Urothelium cell line (cell line): ENCODE measurements at places on chromosomes 2 and 18.

- DNase-seq, result no peak
Observed at GRCh38 chr2:83602753-83603152, 856.3 kb downstream of the SUCLG1 start.

GRCh38 chr2:173972636-173973035 is 7.5 kb upstream of the SP3 start:
- DNase-seq, result peak; percentile 64

GRCh38 chr2:230798769-230799399 is 65.9 kb upstream of the ITM2C start:
- DNase-seq, result peak; percentile 37

- no peak for DNase-seq
Observed at GRCh38 chr2:164810843-164811242, 30.8 kb downstream of the COBLL1 start.

GRCh38 chr2:240995041-240996021 is 3.1 kb upstream of the SNED1 start:
- DNase-seq, result no peak

- DNase-seq, result peak; percentile 84
Observed at GRCh38 chr2:28274911-28275685, 117.6 kb upstream of the FOSL2 start.

DNA sequence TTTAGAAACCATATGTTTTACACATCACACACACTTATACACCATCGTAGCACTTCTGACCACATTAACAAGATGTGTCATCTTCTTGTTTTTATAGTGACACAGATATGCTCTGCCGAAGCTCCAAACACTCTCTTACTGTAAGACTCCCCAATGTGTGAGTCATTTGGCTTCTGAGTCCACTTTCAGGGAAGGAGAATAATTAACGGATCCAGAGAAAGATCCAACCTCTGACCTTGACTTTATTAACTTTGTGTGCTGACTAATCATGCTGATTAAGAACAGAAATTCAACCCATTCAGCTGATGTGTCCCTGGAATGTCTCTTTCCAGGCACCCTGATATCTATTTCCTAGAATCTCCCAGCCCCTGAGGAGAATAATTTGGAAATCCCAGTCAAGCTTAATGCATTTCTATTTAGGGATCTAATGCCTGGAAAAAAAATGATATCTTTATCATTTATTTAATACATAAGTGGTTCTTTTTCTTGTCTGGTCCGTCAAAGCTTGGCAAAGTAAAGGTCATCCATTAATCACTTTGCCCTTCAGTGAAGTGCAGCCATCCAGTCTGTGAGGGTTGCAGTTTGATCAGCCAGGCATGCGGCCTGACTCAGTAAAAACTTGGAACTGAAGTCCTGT is 615.8 kb upstream of the SYT4 start:
- DNase-seq, result peak; percentile 27

DNA sequence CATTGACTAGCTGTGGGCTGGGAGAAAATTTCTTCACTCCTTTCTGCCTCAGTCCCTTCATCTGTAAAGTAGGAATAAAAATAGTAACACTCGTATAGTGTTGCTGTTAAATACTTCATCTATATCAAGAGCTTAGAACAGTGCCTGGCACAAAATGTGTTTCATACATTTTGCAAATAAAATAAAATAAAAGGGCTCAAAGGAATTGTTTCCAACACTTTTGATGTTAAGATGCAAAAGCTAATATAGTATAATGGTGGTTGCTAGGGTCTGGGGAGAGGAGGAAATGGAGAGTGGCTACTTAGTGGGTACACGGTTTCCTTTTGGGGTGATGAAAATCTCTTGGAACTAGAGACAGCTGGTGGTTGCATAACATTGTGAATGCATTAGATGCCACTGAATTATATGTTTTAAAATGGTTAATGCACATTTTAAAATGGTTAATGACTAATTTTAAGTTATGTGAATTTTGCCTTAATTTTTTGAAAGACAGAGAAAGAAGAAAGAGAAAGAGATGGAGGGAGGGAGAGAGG is 542.1 kb upstream of the ID2 start:
- DNase-seq, result no peak

- DNase-seq, result no peak
Observed at GRCh38 chr2:149360106-149360505, 29.7 kb downstream of the LYPD6 start.
